Nephron progenitor cell (in vitro differentiated cells): ENCODE measurements at places on chromosomes 3 and 15.

- no peak for DNase-seq
These were observed 7.6 kb downstream of the SI start for GRCh38 chr3:165070682-165071081.

- DNase-seq: no peak
These were observed 28.9 kb downstream of the CLEC3B start for GRCh38 chr3:45055032-45055410.

DNA sequence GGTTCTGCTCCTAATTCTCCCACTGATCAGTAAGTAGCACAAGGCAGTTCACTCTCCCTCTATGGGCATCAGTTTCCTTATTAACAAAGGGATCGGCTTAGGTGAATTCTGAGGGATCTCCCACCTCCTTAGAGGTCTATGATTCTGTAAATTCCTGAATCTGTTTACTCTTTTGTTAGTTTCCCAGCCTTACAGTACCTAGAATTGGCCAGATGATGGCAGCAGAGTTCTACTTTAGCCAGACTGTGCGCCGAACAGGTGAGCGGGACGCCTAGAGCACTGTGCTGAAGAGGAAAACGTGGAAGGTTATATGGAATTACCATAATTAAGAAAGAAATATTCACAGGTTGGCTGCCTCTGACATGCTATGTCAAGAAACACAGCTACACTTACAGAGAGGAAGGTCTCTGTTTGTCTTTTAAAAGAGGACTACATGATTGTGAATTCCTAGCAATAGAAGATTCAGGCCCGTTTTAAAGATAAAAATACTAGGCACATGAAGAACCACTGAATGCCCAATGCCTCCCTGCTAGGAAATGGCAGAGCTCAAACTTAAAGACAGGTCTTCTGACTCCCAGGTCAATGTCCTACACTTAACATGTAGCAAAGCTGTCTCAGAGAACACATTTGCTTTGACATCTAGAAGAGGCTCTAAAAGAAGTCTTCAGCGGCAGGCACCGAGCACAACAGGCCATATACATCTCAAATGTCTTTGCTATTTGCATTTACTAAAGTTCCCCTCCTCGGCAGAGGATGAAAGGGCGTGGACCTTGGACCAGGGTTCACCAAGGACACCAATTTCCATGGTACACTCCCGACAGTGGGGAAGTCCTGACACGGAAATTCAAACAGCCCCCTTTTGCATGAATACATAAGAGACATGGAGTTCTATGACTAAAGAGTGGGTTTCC, 259.9 kb downstream of the FGF12 start:
- DNase-seq: peak; percentile 70

DNA sequence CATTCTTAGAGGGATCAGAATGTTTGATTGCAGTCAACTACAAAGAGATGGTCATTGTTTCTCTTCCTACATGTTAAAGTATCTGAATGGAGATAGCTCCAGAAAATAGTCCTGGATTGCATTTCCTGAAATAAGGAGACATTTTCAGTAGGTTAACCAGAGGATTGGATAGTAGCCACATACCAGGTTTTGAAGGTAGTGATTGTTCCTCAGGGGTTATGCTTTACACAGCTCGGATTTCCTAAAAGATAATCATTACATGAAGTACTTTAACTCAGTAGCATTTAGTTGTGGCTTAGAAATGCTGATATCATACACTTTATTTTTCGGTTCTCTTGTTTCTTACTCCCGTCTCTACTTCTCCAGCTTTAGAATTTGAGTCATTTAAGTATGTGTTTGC, 10.3 kb downstream of the DNAJB11 start:
- no peak for DNase-seq

GRCh38 chr3:40208251-40208650, 101.3 kb upstream of the EIF1B start:
- DNase-seq: no peak

DNA sequence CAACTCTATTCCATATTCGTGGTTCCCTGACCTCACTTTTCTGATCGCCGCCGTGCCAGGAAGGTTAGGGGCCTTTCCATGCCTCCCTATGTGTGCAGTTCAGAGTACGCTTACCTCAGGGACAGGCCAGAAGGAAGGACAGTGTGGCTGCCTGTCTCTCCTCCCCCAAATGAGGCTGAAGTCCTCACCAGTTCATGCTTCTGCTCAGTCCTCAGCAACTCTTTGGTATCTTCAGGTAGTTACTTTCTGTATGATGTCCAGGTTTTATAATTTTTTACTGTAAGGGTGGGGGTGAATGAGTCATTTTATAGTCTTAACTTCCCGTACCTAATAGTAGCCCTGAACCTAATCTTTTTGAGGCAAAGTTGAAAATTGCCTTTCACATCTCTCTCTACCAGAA, 98.7 kb downstream of the VPS8 start:
- no peak for DNase-seq

DNA sequence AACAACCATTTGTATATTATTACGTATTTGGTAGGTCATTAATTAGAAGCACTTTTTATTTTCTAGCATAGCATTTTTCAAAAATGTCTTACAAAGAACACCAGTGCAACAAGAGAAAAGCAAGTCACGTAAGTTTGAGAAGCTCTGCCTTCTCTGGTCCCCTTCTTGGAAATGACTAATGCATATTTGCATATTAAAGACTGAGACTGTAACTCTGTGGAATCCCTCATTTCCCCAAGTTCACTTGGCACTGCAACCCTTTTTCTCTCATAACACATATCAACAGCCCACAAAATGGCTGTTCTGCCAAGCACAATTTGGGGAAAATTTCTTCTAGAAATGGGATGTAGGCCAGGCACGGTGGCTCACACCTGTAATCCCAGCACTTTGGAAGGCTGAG, 176.3 kb downstream of the ERC2 start:
- no peak for DNase-seq

GRCh38 chr3:174538151-174538550, 321.0 kb upstream of the NAALADL2 start:
- no peak for DNase-seq

GRCh38 chr15:71761649-71762048, 48.7 kb upstream of the NR2E3 start:
- DNase-seq: no peak

- DNase-seq: no peak
These were observed 420.3 kb upstream of the CFAP20DC start for GRCh38 chr3:59469948-59470723.

DNA sequence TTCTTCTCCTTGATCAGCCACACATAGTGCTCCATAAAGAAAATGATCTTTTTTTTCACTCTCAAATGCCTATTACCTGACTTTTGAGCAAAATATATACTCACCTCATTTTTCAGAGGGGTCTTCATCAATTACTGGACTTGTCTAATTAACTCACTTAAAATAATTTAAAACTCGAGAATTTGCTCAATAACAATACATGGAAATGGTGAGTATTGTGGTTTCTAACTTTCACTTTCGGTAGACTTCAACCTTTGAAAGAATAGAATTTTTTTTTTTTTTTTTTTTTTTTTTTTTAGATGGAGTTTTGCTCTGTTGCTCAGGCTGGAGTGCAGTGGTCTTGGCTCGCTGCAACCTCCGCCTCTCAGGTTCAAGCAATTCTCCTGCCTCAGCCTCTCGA, 17.7 kb upstream of the EPHB1 start:
- DNase-seq: no peak

- no peak for DNase-seq
These were observed 388.2 kb downstream of the LPP start for GRCh38 chr3:188542196-188542595.

- no peak for DNase-seq
These were observed 241.0 kb downstream of the ATP8B4 start for GRCh38 chr15:49877873-49878521.

- DNase-seq: no peak
These were observed 20.2 kb downstream of the AKAP13 start for GRCh38 chr15:85400606-85401005.

- DNase-seq: no peak
These were observed 584.0 kb upstream of the LMCD1 start for GRCh38 chr3:7917443-7918151.

DNA sequence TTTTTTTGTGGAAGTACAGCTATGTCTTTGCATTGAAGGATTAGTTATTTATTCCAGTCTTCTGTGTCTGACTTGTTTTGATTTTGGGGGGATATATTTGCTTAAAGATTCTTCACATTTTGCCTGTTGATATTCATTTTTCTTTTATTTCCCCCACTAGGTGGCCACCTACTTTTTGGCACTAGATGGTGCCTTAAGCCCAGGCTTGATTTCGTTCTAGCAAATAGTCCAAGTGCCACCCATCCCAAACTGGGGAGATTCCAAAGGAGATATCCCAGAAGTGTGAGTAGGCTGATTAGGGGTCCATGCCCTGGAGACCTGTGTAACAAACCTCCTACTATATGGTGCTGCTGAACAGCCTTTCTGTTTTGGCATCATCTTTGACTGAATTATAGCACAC, 80.0 kb upstream of the SPATA16 start:
- DNase-seq: no peak

DNA sequence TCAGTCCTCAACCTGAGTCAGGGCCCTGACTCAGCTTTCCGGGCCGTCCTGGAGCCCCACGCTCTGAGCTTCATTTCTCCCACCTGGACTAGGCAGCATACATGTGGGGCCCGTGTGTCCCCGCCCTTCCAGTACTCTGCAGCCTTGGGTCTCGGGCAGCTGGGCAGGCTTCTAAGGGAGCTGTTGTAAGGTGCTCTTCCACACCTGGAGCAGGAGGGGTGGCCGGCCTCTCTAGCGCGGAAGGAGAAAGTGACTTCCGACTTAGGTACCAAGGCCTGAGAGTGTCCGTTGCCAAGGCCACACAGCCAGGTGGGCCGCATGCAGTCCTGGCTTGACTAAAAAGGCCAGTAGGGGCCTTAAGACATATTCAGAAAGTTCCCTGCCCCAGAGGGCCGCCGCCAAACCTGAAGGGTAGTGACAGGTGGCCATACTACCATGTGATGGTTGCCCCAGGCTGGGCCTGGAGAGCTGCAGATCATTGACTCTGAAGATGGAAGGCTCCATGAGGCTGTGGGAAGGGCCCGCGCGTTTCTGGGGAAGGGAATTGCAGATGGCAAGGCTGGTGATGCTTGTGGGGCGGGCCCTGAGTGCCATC, 9.4 kb upstream of the SEMA3B start:
- DNase-seq: no peak

DNA sequence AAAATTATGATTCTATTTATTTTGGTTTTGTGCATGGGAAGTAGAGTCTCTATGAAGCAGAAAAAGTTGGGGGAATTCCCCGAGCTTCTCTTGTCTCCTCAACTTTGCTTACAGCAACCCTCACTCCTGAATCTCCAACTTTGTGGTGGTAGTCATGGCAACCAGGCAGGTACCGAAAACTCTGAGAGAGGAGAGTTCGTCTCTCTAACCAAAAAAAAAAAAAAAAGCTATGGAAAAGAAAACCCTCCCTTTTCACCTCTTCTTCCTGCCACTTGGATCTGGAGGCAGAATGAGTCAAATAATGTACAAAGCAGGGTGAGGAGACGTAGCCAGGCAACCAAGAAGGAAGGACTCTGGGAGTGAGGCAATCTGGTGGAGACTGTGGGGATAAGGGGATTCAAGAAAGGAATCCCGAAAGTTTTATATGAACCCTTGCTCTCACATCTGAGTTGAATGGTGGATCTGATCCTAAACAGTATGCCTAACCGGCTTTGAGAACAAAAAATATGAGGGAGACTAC, 108.1 kb downstream of the PLOD2 start:
- no peak for DNase-seq

GRCh38 chr3:14370720-14371572, 31.5 kb upstream of the SLC6A6 start:
- no peak for DNase-seq

DNA sequence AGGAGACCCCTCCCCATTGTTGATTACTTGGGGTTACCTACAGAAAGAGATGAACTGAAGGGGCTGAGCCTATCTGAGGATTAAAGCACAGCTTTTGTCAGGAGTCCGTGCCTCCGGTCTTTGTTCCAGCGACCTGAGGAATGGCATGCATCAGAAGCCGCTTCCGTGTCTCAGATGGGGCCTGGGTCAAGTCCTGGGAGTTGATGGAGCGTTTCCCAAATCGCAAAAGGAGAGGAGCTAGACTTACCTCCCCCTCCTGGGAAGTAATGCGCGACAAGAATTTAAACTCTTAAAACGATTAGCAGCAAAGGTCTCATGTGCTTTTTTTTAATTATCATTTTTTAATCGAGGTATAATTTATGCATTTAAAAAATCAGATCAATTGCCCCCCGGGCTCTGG, 983 bp upstream of the ALDH1A3 start:
- peak; percentile 26 for DNase-seq

DNA sequence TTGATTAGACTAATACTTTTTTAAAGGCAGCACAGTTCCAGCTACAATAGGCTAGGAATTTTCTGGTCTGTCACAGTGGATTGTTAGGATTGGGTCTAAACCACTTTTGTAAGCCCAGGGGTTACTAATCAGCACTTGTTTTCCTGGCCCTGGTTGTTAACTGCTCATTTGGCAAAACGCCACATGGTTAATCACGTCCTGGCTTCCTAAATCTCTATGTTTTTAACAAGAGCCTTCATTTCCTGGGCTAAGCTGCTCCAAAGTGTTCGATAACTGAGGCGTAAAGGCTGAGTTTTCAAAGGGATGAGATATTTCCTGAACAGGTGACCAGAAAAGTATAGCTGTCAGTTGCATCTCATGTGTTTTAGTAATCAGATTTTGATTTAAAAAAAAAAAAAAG, 38.9 kb upstream of the CLRN1 start:
- no peak for DNase-seq

GRCh38 chr3:12472796-12473195, 11.5 kb upstream of the TSEN2 start:
- no peak for DNase-seq

DNA sequence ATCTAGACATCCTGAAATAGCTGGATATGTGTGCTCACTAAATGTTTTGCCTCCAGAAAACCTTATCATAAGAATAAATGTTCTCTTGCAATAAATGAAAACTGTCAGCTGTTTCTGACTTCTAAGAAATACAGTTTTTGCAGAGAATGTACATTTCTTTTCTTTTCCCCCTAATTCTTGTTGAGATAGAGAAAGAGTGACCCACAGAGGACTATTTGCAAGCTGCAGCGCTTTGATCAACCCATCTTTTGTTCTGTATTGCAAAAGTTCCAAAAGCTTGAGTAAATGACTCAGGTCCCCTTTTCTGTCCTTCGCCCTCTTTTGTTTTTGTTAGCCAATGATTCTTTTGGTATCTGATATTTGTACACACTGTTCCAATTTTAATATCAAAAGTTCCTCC, 141.9 kb downstream of the BBX start:
- no peak for DNase-seq

- no peak for DNase-seq
These were observed 844.7 kb downstream of the MCTP2 start for GRCh38 chr15:95075792-95076677.

- DNase-seq: no peak
These were observed 11.8 kb downstream of the MITF start for GRCh38 chr3:69751074-69751476.
